Stimulated activated CD8-positive, alpha-beta memory T cell treated with anti-CD3 and anti-CD28 coated beads, Interleukin-2, amount 100 ng/mL, for 48 hours (primary cell): ENCODE measurements at places on chromosomes 3 and 15.

- DNase-seq = no peak
Measured at GRCh38 chr3:98599647-98600411, 6.4 kb upstream of the CPOX start.

- DNase-seq = no peak
Measured at GRCh38 chr15:39869254-39869653, 50.8 kb downstream of the GPR176 start.

- no peak for DNase-seq
Measured at GRCh38 chr15:32987067-32987466, 207.4 kb downstream of the FMN1 start.

DNA sequence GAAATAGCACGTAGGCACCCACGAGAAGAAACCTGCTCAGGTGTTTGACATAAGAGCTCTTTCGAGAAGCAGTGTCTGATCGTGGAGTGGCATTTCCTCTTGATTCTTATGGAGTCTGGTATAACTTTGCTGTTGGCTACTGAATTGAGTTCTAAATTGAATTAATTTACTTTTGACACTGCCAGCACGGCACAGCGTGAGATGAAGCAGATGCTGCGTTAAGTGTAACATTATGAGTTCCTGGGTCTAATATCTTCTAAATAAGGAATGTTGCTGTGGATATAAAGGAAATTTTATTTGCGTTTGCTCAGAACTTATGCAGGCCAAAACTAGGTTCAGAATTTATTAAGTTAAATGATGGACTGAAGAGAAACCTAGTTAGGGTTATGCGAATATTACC is 919.9 kb downstream of the TUSC7 start:
- no peak for DNase-seq

DNA sequence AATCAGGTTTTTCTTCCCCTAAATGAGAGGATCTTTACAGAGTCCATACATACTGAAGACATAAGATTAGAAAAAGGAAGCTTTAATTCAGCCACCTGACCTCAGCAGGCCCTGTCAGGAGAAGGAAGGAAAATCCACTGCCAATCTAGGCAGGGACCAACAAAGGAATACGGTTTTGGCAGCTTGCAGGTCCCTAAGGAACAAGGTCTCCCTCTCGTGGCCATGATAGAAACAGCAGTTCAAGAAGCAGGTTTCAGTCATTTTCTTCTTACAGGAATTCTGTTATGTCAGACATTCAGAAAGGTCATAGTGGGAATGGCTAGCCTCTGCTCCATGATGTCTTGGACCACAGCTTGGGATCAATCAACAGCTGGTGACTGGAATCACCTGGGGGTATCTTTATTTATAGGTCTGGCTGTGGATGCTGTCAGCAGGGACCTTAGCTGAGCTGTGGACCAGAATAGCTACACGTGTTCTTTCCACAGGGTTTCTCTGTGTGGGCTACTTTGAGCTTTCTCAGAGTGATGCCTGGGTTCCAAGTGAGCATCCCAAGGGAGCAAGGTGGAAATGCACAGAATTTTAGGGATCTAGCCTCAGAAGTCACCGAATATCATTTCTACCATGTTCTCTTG is 9.4 kb upstream of the CMSS1 start:
- no peak for DNase-seq
